ENCODE measurements at places on chromosomes 1 and 21.

GRCh38 chr1:163672976-163673758, 351.4 kb downstream of the NUF2 start:
- DNase-seq: no peak

DNA sequence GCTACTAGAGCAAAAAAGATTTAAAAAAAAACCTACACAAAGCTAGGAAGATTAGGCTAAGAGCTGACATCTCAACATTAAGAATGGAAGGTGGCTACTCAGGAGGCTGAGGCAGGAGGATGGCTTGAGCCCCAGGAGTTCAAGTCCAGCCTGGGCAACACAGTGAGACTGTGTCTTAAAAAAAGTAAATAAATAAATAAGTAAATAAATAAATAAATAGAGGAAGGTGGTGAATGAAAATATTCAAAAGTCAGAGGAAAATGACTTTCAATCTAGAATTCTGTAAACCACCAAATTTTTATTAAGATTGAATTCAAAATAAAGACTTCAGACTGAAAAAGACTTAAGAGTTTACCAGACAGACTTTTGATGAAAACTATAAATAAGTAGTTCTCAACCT, 50.9 kb upstream of the TMPRSS2 start:
- no peak for DNase-seq

DNA sequence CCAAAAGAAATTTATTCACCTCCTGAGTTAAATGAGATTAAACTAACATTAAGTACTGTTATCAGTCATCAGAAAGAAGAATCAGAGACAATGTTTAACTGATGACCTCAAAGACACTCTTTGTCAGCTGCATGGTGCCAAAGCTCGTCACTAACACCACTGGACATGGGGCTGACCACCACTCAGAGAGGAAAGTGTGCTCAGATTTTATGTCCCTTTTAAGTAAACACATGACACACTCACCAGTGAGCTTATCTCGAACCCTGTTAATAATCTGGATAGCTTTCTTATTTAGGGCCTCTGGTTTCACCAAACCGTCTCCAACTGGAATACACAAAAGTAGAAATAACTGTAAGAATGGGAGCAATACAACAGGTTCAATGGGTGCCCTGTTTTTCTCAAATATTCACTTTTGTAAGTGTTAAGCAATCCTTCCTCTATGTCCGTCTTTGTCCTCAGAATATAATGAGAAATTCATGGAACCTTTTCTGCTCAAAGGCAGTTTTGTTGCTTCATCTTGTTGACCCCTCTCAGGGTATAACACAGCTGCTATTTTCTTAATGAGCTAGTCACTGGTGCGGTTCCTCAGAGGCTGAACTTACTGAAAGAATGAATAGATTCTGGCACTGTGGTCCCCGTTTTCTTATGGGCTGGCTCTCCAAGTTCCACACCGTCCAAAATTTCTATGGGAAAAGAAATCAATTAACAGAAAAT, 9.5 kb upstream of the EXOSC10 start:
- no peak for DNase-seq

GRCh38 chr1:109523706-109524105, 14.2 kb upstream of the AMIGO1 start:
- no peak for DNase-seq

GRCh38 chr1:218031901-218032300, 253.2 kb upstream of the RRP15 start:
- no peak for DNase-seq

DNA sequence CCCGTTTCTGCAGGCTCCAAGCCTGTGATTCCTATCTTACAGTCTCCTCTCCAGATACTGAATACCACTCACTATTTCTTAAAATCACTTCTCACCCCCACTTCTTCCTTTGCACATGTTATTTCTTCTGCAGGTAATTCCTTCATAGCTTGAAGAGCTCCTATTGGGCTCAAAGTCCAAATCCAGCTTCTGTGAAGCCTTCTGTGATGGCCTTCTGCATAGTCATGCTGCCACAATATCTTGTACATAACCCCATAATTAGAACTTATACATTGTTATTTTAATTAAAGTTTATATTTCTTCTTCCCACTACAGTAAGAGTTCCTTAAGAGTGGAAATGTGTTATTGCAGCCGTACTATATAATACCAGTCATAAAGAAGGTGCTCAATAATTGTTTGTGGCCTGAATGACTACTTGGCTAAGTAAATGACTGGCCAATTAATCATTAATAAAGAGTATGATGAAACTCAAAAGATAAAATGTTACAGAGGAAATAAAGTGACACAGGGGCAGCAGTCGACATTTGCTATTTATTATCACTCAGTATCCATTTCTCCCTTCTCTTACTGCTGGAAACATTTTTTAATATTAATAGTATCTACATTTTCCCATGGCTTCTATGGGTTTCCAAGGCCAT, 886.6 kb downstream of the TTLL7 start:
- no peak for DNase-seq

- peak; percentile 78 for DNase-seq
These were observed 177.7 kb downstream of the ADSS2 start for GRCh38 chr1:244273845-244274619.

DNA sequence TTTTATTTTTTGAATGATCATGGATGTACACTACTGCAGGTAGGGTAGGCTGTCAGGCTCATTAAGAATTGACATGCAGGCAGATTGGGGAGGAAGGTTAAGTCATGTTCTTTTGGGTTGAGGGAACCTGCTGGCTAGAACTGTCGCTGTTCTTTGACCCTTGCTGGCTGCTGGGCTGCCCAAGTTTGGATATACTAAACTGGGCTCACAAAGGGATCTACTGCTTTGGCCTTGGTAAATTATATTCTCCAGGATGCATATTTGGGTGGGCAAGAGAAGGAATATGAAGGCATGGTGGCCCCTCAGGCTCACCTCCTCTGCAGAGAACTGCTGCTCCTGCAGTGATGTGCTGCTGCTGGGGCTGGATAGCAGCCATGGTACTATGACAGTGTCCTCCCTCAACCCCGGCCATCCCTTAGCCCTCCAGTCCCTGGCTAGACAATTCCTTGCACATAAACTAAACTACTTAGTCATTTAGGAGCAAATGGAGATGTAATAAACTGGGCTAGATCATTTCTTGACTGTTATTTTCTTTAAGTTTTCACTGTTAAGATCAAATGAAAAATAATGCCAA, 6.1 kb downstream of the ATP1A1 start:
- no peak for DNase-seq

DNA sequence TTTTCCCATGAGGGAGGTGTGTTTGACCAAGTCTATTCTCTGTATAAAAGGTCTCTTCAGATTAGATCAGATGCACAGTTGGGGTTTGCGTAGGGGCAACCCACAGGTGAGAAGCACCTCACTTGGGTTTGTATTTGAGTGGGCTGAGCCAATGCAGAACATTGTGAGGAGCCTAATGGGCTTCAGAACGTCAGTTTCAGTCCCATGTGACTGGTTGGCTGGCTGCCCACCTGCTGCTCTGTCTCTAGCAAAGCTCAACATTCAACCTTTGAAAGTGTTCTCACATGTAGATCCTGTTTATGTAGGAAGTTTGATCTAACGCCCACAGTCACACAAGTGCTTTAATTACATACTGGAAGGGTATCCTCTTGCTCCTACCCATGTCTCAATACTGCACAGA, 105.5 kb downstream of the FASLG start:
- no peak for DNase-seq

DNA sequence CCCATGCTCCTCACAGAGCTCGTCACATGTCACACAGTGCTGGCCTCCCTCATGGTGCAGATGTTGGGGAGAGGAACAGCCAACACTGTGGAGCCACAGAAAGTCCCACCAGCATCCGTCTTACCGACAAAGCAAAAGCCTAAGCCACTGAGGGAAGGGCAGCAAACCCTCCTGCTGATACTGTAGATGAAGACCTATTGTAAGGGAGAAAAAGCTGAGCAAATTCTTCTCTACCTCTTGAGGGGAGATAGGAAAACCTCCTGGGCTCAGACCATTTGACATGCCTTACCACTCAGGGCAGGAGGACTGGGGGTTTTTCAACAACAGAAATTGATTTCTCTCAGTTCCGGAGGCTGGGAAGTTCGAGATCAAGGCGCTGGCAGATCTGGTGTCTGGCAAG, 95.9 kb downstream of the WDR64 start:
- no peak for DNase-seq

- DNase-seq: no peak
These were observed 368.1 kb downstream of the NCAM2 start for GRCh38 chr21:21366277-21366676.

GRCh38 chr1:43446881-43447835, 6.6 kb downstream of the HYI start:
- no peak for DNase-seq

GRCh38 chr21:43001316-43001715, 27.0 kb downstream of the PKNOX1 start:
- DNase-seq: no peak

- peak; percentile 56 for DNase-seq
These were observed 32.5 kb downstream of the PADI2 start for GRCh38 chr1:17086751-17087150.

GRCh38 chr1:106944721-106945120, 111.8 kb upstream of the PRMT6 start:
- DNase-seq: no peak

DNA sequence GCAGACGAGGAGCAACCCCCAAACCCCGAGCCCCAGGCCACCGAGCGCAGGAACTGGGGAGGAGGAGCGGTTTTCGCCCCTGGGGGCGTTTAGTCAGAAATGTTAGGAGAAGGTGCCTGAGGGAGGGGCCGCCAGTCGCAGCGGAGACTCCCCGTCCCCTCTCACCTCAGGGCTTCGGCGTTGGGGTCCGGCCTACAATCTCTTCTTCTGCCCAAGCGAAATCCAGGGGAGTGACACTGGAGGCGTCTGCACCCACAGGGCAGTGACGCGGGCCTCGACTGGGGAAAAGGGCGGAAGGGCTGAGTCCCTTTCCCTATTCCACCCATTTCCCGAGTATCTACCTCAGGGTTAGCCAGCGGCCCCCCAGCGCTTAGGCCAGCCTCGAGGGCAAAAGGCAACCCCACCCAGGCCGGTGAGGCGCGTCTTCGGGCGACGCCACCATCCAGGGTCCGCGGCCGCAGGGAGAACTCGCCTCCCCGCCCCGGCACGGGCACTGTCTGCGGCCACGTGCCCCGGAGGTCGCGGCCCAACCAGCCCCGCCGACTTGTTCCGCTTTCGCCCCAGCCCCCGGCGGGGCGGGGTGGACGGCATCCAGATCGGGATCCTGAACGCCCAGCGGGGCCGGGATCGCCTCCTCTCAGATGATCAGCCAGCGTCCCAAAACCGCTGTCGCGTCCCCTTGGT, 118.7 kb upstream of the BARHL2 start:
- DNase-seq: no peak

DNA sequence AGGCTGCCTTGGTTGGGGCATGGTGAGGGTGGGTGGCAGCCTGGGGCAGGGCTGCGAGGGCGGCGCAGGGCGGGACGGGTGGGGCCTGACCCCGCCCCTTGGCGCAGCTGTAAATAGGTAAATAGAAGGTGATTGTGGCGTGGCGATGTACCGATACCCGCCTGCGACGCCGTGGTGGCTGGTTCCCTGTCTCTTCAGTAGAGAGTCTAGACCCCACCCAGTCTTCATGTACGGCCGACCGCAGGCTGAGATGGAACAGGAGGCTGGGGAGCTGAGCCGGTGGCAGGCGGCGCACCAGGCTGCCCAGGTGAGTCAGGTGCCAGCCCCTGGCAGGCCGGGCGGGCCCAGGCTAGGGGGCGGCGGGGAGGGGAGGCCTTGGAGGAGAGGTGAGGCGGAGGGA, at the start of gene KLF17:
TSS of gene KLF17 (plus strand) at position 140 of the 400 bp plus-strand sequence. CDS start at position 227, 87 bp downstream.
- DNase-seq: no peak

GRCh38 chr1:155208541-155209311, at the start of gene MTX1:
MTX1 (plus strand) TSS chr1:155208695; CDS start chr1:155208805, 110 bp downstream.
- peak; percentile 86 for DNase-seq

DNA sequence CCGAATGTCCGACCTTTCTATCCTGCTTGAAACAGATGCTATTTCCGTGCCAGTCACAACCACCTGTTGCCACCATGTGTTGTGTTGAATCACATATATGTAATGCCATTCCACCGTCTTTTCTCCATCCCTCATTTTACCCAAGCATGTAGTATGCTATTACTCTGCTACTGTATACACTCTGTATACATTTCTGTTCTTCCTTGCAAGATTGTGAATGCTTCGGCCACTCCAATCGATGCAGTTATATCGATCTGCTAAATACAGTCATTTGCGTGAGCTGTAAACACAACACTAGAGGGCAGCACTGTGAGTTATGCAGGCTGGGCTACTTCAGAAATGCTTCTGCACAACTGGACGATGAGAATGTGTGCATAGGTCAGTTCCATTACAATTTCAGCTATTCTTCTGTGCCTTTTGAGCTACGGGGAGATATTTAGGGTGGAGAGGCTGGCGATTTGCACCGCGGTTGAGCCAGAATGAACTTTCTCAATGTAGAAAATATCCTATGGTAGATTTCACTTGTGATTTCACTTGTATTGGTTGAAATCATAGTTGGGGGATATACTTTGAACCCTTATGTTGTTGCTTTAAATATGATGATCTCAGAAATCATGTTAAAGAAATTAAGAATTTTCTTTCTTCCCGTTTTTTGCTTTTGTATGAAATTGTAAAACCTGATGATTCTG, 289.8 kb downstream of the NTNG1 start:
- peak; percentile 76 for DNase-seq

DNA sequence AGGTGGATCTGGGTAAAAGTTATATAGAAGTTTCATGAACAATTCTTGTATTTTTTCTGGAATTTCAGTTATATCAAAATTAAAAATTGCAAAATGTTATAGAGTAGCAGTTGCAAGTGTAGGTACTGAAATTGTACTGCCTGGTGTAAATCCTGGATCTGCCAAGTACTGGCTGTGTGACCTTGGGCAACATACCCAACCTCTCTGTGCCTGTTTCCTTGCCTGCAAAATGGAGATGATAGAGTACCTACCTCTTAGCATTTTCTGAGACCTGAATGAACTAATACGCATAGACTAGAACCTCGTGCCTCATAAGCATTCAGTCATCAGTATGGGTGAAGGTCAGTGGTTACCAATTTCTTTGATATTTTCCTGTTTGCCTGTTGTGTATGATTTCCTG, 290.0 kb upstream of the KAZN start:
- no peak for DNase-seq

GRCh38 chr1:59664166-59664565, 150.6 kb upstream of the HOOK1 start:
- no peak for DNase-seq

DNA sequence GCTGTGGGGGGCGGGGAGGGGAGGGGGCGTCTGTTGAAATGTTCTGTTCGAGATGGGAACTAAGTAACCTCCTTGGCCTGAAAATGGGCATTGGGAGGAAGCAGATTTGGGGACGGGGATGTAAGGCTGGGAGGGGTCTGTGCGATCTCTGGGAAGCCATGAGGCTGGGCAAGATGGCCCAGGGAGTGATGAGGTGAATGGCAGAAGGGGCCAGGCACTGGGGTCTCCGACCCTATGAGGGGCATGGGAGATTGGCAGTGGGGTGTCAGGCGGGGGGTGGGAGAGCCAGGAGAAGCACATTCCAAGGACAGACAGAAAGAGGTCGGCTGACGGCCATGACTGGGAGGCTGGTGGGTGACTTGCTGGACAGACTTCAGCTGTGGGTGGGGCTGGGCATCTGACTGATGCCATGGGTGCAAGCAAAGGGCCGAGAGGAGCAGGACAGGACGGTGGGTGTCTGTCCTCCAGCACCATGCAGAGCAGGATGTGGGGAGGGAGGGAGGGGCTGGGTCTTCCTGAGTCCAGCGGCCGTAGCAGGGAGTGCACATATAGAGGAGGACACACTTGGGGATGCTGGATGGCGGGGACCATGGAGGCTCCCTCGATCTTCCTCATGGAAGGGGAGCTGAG, 30.0 kb upstream of the COL18A1 start:
- DNase-seq: no peak
